Stimulated activated CD8-positive, alpha-beta memory T cell treated with anti-CD3 and anti-CD28 coated beads, Interleukin-7, amount 100 ng/mL, for 1 hour (primary cell): ENCODE measurements at places on chromosomes 13 and 19.

- DNase-seq = no peak
Observed at GRCh38 chr13:76656056-76656455, 230.1 kb downstream of the KCTD12 start.

- peak; percentile 47 for DNase-seq
Observed at GRCh38 chr19:44401139-44402115, at the start of gene ZNF285. Gene ZNF285 (minus strand): TSS chr19:44401608. CDS start chr19:44397213, 4,395 bp downstream.

GRCh38 chr13:36891752-36892151 is 28.3 kb downstream of the SMAD9 start:
- no peak for DNase-seq

- DNase-seq = no peak
Observed at GRCh38 chr13:100128373-100128772, 39.5 kb downstream of the PCCA start.

DNA sequence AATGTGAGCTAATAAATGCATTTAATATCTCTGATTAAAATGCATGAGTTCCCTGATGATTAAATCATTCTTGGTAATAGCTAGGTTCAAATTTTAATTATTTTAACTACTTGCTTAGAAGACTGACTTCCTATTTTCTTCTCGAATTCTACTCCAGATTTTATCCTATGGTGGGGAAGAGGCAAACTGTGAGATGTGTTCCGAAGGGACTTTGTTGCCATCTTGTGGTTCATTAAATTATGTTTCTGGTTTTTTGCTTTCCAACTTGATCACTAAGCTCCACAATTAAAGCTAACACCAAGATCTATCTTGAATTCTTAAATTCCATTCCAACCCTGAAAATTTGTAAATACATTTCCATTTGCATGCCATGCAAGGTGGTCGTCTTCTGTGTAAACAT is 538.4 kb upstream of the PCDH20 start:
- no peak for DNase-seq

- DNase-seq = no peak
Observed at GRCh38 chr19:3879656-3880055, 829 bp upstream of the ATCAY start.

- no peak for DNase-seq
Observed at GRCh38 chr19:7605490-7606222, 10.0 kb downstream of the CAMSAP3 start.

GRCh38 chr13:90321281-90321931 is 1026.1 kb upstream of the MIR17HG start:
- DNase-seq = no peak

GRCh38 chr19:57712222-57712621 is 3.2 kb upstream of the ZNF154 start:
- no peak for DNase-seq

DNA sequence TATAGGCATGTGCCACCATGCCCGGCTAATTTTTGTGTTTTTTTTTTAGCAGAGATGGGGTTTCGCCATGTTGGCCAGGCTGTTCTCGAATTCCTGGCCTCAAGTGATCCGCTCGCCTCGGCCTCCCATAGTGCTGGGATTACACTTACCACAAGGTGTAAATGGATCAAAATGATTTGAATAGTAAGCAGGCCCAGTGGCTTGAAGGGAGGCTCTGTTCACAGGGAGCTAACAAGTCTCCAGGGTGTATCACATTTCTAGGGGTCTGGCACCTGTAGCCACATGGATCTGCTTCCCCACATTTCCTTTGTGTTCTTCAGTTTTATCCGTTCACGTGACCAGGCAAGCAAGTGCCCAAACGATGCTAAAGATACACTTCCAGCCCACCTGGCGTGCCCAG is 13.5 kb upstream of the CNFN start:
- no peak for DNase-seq

DNA sequence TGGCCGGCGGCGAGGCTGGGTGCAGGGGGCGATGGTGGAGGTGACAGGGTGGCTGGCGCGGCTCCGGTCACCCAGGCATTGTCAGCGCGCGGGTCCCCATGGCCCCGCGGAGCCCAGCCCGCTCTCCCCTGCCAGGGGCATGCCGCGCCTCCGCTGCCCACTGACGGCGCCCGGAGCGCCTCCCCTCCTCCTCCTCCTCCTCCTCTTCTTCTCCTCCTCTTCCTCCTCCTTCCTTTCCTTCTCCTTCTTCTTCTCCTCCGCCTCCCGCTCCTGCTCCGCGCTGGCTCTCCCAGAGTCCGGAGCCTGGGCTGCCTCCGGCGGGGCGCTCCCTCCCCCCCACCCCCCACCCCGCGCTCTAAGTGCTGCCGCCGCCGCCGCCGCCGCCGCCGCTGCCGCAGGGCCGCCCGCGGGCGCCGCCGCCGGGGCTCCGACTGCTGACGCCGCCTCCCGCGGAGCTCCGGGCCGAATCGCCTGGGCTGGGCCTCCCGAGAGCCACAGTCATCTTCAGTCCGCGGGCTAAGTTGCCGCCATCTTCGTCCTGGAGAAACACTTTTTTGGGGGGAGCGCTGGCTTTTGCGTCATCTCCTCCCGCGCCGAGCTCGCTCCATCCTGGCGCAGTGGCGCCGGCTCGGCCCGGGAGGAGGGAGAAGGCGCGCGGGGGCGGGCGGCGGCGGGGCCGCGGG is 348.3 kb downstream of the LIG4 start:
- DNase-seq = no peak

GRCh38 chr13:33471204-33471603 is 185.6 kb upstream of the STARD13 start:
- DNase-seq = no peak

DNA sequence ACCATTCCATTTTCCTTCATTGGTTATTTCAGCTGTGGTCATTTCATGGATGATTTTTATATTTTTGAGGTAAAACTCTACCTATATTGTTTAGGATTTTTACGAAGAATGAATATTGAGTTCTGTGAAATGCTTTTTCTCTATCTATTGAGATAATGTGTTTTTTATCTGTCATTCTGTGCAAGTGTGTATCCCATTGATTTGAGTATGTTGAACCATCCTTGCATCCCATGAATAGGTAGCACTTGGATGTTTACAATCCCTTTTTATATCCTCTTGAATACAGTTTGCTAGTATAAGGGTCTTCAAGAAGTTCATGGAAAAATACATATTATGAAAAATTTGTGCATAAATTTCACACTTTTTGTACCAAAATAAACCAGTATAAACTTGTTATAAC is 9.8 kb upstream of the ZNF525 start:
- no peak for DNase-seq

DNA sequence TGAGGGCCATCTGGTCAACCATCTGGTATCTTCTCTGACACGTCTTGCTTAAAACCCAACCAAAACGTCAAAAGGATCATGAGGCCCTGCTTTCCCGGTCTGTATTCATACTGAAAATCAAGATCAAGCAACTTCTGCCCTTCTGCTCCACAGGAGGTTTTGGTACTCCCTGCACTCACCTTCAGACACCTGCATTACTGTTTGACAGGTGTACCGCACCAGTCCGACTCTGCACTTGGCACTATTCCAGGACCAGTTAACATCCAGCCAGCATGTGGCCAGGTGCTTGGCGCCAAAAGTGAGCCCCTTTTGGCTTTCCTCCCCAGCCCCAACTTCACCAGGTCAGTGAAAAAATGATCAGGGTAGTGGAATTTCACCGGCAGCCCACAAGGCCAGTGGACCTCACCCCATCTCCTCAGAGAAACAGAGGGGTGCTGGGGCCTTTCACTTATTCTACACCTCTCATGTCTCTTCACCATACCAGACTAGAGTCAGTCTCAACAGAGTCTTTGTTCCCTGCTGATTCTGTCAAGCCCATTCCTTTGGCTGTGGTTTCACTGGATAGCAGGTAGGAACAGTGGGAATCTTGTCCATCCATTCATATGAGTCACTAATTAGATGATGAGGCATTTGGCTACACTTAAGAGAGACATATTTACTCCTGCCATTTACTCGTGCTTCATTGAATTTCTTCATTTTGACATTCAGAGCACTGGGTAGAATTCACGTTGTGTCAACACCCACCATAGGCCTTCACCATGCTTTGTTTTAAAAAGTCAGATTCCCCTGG is 85.3 kb downstream of the ZNF726 start:
- no peak for DNase-seq

GRCh38 chr13:93226065-93226622 is 463 bp upstream of the GPC6 start:
- no peak for DNase-seq

DNA sequence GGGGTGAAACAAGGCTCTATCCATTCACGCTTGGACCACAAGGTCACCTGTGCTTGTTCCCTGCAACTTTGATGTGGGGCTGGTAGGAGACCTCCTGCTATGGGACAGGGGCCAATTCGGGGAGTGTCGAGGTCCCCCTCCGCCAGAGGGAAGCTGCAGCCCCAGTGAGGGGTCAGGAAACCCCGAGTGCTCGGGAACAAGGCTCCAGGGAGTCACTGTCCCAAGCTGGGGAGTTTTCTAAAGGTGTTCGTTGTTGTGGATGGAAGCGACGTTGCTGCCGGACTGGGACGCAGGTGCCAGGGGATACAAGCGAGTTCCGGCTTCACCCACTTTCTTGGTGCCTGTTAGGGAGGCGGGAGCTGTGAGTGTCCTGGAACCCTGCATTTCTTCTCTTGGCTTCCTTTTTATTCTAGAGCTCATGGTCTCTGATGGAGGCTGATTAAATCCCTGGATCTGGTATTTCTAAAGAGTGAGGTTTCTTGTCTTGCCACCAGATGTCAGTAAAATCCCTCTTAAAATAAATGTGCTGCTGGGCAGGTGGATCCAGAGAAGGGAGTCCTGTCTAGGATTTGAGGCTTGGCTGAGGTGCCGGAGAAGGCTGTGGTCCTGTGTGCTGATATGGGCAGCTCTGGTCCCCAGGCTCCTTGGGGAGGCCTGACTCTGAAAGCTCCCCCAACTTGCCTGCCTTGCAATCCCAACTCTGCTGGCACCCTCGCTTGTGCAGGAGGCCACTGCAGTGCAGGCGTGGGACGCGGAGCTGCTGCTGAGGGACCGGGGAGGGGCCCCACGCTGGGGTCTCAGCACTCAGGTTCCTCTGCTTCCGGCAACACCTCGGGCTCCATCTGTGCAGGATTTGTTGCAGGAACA is 153.9 kb downstream of the TEX29 start:
- DNase-seq = no peak

DNA sequence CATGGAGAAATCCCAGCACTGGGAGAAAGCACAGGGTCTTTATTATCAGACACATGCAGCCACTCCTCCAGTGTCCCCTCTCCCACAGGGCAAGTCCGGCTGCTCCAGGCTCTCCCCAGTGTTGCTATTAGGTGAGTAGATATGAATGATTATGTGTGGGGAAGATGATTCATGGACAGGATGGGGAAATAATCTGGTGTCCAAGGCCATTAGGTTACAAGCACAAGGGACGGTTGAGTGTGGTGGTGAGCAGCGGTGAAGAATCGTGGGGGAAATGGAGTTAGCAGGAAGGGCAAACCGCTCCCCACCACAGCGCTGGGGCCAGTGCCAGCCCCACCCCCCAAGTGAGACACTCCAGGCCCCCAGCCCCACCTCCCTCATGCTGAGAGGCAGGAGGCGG is 19.0 kb downstream of the CD177 start:
- DNase-seq = no peak

DNA sequence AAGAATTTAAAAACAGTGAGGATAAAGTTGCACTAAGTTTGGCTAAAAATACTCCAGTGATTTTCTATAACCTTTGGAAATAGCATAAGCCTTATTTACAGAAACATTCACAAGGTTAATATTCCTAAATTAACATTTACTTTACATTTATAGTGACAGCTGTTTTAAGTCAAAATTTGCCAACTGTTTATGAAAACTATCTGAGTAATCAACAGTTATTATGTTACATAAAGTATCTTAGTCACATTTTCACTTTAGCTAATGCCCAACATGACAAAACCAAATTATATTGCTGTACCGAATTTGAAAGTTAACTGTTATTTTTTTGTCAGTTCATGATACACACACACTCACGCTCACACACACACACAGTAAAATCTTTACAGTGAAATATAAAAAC is 1.2 kb downstream of the TNFRSF19 start:
- DNase-seq = no peak

DNA sequence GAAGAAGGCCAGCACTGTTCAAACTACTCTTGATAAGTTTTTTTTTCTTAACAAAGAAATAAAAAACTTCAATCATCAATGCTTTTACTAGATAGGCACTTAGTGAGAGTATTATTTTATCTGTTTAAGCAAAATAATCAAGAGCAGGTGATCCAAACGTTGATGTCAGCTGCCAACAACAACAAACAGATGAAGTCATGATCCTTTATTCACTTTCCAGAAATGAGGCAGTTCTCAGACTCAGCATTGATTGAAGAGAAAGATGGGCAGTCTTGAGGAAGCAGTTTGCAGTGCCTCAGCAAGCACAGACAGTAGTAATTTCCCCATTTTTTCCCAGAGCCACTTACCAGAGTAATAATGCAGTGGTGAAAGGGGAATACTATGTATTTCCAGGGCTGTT is 38.4 kb upstream of the CSNK1A1L start:
- DNase-seq = no peak

GRCh38 chr13:40801255-40802217 is 12.1 kb downstream of the SLC25A15 start:
- no peak for DNase-seq

GRCh38 chr13:19860884-19861655 is 2.4 kb downstream of the ZMYM5 start:
- DNase-seq = no peak

DNA sequence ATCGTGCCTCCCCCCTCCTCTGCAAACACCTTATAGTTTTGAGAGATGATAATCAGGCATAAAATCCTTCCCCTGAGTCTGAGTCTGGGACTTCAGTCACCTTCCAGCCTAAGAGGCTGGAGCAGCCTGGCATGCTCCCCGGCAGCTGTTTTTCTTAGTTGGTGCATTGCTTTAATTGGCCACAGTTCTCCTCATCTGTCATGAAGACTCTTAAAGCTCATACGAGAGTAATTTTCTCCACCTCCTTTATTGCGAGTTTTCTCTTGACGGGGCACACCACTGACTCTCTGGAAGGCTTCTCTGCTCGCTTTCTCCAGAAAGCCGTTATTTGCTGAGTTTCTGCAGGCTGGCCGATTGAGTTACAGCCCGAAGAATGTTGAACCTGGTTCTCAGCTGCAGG is 310.5 kb downstream of the ATP8A2 start:
- DNase-seq = no peak

DNA sequence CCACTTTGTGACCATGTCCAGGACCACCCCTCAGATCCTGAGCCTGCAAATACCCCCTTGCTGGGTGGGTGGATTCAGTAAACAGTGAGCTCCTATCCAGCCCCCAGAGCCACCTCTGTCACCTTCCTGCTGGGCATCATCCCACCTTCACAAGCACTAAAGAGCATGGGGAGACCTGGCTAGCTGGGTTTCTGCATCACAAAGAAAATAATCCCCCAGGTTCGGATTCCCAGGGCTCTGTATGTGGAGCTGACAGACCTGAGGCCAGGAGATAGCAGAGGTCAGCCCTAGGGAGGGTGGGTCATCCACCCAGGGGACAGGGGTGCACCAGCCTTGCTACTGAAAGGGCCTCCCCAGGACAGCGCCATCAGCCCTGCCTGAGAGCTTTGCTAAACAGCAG is 7.7 kb upstream of the CEACAM7 start:
- DNase-seq = no peak

GRCh38 chr13:113754242-113754641 is 4.8 kb upstream of the TMEM255B start:
- no peak for DNase-seq

- DNase-seq = no peak
Observed at GRCh38 chr19:51493776-51494175, 7.8 kb downstream of the SIGLEC12 start.
